ENCODE measurements at places on chromosomes 12 and 14. TPM values are rescaled to one million over a fixed set of nuclear protein-coding genes. Genes with fewer than 3 reads are reported as not detected.

GRCh38 chr12:694734-695503 lies 31.7 kb upstream of the NINJ2 start:
- no peak for DNase-seq

GRCh38 chr12:26658991-26659390 lies 174.0 kb downstream of the ITPR2 start:
- DNase-seq, result no peak

CIT gene
- total RNA-seq, result 27.8 TPM

- no peak for DNase-seq
These were observed 129.0 kb upstream of the BCL2L14 start for GRCh38 chr12:11941606-11942337.
